Neural progenitor cell (in vitro differentiated cells): ENCODE measurements at places on chromosomes 1 and 21.
A peak's percentile ranks its signal among the peaks of the same experiment; 100 is the strongest.

DNA sequence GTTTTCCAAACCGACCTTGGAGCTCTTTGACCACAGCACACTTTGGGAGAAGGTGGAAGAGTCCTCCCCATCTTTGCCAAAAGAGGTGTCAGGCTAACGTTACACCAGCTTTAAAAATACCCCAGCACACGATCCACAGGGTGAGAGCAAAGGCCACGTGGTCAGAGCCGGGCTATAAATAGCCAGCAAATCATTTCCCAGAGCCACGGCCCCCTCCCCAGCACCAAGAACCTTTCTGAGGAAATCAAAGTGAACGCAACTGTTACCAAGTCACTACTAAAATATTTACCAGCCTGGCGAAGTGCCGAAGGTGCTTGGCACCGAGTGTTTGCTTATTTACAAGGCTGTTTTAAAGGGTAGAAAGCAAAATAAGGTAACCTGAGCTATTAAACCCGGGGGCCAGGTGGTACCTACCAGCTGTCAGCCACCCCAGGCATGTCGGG, 72.4 kb downstream of the CASZ1 start:
- no peak for DNase-seq

DNA sequence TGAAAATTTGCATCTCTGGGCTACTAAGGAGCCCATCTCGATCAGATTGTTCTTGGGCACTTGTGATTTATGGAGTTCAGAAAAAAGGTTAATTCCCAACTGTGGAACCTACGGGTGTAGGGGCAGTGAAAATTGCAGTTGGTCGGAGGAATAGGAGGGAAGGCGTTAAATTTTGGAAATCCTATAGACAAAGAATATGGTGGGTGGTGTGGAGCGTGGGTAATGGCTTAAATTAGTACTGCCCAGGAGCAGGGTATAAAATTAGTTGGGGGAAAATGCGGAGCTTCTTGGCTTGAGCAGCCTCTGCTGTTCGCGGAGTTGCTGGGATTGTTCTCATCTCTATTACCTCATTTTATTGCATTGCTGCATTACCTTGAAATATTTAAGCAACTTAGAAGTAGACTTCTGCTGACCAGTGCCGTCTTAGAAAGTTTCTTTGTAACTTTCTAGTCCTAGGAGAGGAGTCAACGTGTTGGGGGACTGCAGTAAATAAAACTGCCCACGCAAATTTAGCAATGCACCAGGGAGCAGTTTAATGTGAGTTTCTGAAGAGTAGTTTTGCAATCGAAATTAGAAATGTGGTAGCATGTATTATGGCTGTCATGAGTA, 514 bp downstream of the S1PR1 start:
- peak; percentile 34 for DNase-seq

DNA sequence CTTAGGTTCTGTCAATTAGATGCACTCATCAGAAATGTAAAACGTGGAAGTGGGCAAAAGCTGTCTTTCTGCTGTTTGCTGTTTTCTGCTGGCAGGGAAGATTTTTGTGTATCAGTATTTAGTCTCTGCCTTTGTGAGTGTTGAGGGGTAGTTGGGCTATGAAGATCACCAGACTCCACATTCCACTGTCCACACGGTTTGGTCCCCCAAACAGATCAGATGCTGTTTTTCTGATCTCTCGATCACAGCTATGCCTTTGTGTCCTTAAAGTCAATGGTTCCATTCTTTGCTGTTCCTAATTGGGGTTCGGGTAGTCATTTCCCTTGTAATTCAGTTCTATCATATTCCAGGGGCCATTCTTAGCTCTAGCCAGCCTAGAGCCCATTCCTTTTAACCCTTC, 27.0 kb upstream of the NPL start:
- no peak for DNase-seq

DNA sequence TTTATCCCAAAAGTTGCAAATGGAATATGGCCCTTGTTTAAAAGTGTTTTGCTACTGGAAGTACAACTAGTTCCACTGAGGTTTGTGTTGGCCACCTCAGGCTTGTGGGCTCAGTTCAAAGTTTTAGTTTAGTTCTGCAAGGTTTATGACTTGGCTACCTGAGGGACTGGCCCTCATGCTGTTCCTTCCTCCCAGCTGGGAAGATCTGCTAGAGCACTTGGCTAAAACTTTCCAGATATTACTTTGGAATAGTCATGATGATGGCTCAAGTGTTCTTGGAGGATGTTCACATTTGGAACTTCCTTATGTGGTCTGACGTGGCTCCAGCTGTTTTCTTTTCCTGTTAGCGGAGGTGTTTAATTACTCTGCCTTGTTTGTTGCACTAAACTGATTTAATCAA, 110.2 kb upstream of the IVNS1ABP start:
- DNase-seq: no peak

- no peak for DNase-seq
Observed at GRCh38 chr1:159999204-159999603, 32.6 kb downstream of the PIGM start.

DNA sequence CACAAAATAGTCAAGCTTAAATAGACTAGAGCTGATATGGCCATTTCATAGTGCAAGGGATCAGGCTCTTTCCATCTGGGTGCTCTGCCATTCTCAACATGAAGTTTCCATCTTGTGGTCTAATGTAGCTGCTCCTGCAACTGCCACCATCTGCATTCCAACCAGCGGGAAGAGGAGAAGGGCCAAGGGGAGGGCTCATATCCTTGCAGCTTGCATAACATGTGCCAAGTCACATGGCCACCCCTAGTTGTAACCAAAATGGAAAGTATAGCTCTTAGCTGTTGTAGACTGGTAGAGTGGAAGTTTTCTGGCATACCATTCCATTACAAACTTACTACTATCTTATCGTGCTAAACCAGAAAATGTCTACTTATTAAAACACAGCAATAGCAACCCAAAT, 38.9 kb upstream of the IVNS1ABP start:
- no peak for DNase-seq

- no peak for DNase-seq
Observed at GRCh38 chr21:34076835-34077234, 3.5 kb downstream of the MRPS6 start.

- DNase-seq: no peak
Observed at GRCh38 chr1:69263921-69264391, 303.8 kb upstream of the LRRC7 start.

GRCh38 chr1:25810341-25811299, 9.1 kb upstream of the MTFR1L start:
- peak; percentile 90 for DNase-seq

DNA sequence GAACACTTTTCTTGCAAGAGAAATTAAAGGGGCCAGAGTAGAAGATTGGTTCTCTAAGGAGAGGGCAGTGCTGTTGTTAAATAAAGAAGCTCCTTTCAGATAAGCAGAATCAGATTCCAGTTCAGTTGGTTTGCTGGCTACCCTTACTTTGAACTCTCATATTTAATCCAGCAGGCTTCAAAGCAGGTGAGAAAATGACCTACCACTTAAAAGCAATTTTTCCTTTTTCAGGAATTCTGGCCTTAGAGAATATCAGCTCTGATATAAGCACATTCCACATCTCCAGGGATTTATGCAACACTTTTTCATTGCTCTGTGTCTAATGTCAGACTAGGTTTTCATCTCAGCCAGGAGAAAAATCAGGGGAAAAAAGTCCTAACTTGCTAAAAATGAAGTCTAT, 28.7 kb downstream of the WNT2B start:
- no peak for DNase-seq
